ENCODE measurements at places on chromosomes 1 and 21.

GRCh38 chr1:218898921-218899320 is 274.8 kb upstream of the LYPLAL1 start:
- no peak for DNase-seq

DNA sequence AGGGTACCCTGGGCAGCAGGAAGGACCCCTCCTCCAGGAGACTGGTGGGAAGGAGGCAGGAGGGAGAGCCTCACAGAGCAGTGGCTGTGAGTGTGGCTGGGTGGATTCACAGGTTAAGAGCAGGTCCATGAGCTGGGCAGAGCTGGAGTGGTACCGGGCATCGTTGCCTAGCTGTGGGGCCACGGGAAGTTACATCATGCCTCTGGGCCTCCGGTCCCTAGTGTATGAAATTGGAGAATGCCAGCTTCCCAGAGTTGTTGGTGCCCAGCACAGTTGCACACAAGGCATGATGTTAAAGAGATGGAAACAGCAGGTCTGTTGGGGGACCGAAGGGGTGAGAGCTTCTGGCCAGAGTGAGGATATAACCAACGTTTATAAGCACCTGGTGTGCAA is 18.5 kb downstream of the FOXO6 start:
- DNase-seq = no peak

DNA sequence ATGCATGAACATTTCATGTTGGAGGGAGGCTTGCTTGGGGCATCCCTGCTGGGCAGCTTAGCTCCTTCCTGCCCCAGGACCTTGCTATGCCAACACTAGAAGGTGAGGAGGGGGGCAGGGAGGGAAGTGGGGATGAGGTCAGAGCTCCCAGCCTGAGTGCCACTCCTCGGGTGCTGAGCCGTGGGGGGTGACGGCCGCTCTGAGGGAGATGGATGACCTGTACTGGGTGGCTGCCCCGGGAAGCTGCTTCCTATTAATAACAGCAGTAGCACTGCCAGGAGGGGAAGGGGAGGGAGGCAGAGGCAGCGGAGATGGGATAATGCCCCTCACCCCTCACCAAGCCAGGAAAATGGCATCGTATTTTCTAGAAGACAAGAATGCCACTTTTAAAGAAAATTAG is 60.6 kb downstream of the UBIAD1 start:
- DNase-seq = no peak

DNA sequence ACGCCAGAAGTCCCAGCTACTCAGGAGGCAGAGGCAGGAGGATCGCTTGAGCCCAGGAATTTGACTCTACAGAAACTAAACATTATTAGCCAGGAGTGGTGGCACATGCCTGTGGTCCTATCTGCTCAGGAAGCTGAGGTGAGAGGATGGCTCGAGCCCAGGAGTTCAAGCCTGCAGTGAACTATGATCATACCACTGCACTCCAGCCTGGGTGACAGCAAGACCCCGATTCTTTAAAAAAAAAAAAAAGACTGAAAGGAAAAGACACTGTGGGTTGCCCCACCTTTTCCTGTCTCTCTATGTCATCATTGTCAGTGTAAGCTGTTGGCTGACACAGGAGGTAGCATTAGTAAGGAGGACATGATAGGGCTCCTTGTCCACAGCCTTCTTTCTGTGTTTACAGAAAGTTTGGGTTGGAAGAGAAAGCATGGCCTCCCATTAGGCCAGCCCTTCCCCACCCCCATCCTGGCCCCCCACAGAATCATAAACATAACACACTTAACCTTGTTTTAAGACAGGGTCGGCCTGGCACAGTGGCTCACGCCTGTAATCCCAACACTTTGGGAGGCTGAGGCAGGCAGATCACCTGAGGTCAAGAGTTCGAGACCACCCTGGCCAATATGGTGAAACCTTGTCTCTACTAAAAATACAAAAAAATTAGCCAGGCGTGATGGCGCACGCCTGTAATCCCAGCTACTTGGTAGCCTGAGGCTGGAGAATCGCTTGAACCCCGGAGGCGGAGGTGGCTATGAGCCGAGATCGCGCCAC is 20.6 kb upstream of the RCAN3 start:
- no peak for DNase-seq

DNA sequence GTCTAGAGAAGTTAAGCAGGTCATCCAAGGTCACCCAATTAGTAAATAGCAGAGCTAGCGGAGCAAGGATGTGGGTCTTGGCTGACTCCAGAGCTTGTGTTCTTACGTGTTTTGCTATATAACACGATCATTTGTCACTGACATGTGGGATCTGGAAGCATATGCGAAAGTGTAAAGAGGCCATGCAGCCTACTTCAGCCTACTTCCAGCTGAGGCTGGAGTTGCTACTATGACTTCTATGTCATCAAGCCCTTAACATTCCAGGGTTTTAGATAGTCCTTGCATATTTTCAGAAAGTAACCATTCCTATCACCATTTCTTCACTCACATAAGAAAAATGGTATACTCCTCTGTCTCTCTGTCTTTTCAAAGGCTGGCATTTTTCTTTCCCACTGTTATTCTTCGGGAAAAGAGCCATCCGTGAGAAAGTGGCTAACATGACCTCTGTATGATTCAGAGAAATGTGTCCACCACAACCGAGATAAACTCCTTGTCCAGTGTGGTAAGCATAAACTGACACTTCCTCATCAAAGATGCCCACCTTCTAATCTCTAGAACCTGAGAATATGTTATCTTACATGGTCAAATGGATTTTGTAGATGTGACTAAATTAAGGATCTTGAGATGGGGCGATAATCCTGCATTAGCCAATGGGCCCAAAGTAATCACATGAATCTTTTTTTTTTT is 24.0 kb upstream of the ABL2 start:
- DNase-seq = peak; percentile 42

GRCh38 chr1:10456048-10456447 is 6.2 kb downstream of the CORT start:
- DNase-seq = no peak

DNA sequence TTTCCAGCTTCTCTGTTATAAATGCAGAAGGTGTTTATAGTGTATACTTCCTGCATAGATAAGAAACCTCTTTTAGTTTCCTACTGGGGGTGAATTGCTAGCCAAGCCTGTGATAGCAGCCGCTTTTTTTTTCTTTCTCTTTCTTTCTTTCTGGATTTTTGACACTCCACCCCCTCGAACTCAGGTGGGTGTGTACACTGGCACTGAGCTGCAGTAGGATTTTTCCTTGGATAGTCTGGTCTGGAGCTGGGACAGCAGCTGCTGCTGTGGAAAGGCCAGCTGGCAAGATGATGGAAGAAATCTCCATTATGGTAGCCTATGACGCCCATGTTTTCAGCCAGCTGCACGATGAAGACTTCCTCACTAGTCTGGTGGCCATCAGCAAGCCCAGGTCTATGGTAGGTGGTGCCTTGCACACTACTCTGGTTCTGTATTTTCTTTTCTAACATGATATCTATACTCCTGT is 122.5 kb upstream of the CACYBP start:
- no peak for DNase-seq

DNA sequence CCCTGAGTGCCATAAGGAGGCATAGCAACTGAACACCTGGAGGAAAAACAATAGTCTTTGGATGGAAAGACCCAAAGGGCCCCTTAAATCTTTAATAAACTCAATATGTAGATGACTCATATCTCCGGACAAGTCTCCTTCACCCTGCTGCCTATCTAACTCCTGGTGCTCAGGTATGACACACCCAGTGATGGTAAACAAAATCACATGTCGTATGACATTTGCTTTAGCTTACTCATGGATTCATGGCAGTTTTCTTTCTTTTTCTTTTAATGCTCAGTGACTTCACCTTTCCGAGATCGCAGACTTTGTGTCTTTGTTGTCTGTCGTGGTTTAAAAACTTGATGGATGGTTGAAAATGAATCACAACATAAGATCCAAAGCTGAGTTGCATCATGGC is 208.5 kb upstream of the PROX1 start:
- DNase-seq = no peak

DNA sequence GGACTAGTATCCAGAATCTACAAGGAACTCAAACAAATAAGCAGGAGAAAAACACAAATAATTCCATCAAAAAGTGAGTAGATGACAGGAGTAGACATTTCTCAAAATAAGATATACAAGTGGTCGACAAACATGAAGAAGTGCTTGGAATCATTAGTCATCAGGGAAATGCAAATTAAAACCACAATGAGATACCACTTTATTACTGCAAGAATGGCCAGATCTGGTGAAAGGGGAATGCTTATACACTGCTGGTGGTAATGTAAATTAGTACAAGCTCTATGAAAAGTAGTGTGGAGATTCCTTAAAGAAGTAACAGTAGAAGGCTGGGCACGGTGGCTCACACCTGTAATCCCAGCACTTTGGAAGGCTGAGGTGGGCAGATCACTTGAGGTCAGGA is 73.8 kb downstream of the POU2F1 start:
- peak; percentile 40 for DNase-seq

DNA sequence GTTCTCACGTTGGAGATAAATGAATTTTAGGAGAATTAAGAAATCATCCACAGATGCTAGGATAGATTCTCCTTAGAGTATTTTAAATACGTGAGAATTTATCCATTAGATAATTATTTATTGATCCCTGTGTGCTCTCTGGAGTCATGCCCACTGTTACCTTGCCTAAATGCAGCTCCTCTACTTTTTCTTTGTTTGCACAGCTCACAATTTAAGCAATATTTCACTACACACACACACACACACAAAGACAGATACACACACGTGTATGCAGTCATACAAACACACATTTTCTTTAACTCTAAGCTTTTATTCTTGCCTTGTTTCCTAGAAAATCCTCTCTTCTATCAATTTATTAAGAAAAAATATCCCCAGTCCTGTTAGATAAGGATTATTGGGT is 51.7 kb downstream of the GPR88 start:
- DNase-seq = no peak

DNA sequence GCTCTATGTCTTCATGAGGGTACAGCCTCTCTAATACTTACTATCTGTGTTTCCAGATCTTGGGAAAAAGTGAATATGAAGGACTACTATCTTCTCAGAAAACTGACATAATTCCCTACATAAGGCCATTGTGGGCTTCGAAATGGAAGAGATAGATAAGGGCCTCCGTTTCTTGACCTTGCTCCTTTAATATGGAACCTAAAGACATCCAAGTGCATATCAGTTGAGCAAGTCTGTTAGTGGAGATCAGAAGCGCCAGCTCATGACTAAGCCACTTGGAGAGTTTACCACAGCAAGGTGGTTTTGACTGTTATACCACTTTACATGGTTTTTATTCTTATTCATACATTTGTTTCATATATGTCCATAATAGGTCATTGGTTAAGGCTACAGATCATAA is 35.3 kb upstream of the FCER1A start:
- no peak for DNase-seq

GRCh38 chr21:43767984-43768867 is 7.9 kb downstream of the CSTB start:
- peak; percentile 66 for DNase-seq

- no peak for DNase-seq
Measured at GRCh38 chr1:206035027-206035426, 11.3 kb upstream of the CTSE start.

DNA sequence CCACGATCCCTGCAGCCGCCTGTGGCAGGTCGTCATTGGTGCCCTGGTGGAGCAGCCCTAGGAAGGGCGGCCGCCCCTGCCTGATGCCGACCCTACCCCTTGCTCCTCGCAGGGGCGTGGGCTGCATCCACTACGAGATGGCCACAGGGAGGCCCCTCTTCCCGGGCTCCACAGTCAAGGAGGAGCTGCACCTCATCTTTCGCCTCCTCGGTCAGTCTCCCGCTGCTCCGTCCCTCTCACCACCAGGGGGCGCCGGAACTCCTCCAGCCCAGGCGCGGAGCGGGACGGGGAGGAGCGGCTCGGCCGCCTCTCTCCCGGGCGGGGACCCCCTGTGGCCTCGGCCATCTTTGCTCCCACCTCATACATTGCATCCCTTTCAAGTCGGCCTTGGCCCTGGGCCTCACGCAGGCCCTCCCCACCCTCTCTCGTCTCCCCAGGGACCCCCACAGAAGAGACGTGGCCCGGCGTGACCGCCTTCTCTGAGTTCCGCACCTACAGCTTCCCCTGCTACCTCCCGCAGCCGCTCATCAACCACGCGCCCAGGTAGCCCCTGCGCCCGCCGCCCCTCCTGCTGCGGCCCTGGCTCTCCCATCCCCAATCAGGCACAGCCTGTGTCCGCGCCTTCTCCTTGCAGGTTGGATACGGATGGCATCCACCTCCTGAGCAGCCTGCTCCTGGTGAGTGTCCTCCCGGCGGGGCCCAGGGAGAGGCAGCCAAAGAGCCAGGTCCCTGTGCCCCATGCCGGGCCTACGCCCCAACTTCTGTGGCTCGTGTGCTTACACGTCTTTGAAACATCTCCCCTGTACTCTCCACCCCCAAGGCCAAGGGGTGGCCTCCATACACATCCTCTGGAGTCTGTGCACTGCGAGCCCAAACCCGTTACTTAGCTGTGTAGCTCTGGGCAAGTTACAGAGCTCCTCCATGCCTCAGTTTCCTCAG is 24.7 kb downstream of the CDK18 start:
- peak; percentile 71 for DNase-seq

DNA sequence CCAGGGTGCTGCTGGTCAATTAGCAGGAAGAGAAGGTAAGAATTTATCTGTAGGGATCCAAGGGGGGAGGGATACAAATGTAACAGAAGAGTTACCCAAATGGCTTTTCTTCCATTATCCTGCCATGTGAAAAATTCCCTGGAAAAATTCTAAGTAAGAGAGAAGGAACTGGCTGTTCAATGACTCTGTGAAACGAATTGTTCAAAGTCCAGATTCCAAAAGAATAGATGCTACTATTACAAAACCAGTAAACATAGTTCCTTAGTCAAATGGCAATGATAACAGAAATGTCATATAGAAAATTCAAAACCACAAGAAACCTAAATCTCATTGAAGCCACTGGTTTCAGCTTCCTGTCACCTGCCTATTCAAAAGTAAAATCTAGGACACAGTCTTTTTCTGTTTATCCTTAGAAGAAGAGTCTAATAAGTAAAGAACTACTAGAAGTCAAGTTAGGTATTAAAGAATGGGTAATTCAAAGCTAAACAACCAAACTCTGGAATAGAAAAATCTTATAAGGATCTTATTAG is 102.6 kb downstream of the ZNF644 start:
- DNase-seq = no peak

DNA sequence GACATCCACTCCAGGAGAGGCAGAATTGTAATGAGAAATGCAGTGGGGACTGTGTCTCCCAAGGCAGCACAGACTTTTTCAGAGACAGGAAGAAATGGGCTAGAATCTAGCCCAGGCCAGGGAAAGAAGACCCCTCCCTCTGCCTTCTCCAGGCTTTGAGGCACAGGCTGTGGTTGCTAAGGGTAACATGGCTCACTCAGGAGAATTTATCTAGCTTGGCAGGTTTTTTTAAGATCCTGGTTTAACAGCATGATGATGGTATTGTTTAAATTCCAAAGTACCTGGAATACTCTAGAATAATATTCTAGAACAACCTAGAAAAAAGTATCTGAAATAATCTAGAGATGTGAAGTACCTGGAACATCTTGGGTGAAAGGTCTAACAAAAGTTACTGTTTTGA is 125.6 kb downstream of the URB2 start:
- no peak for DNase-seq

DNA sequence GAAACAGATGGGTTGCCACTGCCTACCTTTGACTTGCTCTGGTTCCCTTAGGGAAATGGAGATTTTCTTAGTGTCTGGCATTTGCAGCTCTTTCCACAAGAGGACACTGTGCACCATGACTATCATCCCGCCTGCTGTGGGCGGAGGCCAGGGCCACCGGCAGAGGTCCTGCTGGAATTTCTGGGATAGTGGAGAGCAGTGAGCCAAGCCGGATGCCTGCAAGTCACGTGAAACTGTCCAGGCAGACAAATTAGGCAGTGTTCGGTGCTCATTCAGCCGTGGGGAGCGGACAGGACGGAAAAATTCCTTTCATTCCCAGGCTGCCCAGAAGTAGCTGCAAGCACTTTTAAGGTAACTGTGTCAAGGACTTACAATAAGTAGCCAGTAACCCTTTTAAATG is 43.4 kb downstream of the IGSF5 start:
- peak; percentile 90 for DNase-seq
